ENCODE measurements at places on chromosomes 7 and 10.

- DNase-seq, result no peak
Observed at GRCh38 chr7:107712025-107712424, 31.9 kb upstream of the CBLL1 start.

DNA sequence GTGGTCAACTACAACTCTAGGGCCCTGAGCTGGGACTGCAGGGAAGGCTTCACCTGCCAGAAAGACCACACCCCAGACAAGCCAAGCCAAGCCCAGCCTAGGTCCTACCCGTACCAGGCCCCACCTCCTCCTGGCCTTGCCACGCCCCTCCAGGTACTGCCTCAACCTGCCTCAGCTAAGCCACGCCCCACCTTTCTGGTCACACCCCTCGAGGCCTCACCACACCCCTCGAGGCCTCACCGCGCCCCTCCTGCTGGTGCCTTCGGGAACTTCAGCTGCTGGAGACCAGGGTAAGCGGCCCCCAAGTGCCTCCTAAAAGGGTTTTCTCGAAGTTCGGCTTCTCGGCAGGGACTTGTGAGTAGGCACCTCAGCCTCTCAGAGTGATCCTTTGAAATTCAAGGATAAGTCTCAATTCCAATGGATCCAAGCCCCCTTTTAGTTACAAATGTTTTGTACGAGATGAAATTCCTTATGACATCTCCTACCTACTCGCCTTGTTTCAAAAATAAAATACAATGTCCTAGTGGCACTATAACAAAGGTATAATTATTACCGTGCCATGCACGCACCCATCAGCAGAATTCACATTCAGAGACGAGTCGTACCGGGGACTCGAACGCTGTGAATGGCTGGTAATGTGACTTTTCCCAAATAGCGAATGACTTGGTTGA lies 171.2 kb downstream of the ARHGAP21 start:
- no peak for DNase-seq

DNA sequence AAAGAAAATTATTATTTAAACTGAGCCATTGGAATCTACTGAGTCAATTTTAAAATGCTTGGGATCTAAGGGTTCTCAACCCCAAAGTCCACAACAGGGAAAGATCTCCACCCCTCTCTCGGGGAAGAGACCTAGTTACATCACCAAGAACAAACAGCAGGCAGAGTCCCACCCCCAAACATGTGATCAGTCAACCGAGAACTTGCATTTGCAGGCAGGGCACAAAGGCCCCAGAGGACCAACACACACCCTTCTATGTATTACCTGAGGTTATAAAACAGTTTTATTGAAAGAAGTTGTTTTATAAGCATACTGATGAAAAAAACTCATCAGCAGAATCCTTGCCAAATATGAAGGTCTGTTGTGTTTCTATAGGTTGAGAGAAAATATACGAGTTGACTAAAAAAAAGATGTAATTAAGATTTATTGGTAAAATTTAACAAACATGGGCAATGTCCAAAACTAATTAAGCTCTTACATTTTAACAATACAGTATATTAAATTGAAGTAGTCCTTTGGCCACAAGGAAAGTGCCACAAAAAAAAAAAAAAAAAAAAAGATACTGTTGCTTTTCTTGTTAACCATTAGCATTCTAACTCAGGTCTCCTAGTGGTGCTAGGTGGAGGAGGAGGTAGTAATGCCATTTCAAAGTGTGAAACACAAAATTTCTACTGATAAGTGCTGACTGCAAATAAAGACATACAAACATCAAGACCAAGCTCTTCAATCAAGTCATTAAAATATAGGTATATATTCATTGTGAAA lies 975 bp upstream of the USP54 start:
- DNase-seq, result no peak

DNA sequence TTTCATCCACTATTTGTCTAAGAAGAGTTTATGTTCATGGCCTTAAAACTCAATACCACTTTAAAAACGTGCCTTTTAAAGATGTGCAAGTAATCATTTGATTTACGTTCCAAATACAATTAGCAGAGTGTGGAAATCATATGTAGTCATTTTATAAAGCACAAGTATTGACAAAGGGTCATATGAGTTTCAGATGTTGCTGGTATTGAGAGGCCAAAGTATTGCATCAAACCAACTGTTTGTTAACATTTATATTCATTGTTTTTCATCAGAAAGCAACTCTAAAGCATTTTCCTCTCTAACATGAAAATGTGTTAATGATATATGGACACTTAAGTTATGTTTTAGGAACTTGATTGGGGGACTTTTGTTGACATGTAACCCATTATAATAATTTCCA lies 11.5 kb upstream of the TSGA13 start:
- no peak for DNase-seq

DNA sequence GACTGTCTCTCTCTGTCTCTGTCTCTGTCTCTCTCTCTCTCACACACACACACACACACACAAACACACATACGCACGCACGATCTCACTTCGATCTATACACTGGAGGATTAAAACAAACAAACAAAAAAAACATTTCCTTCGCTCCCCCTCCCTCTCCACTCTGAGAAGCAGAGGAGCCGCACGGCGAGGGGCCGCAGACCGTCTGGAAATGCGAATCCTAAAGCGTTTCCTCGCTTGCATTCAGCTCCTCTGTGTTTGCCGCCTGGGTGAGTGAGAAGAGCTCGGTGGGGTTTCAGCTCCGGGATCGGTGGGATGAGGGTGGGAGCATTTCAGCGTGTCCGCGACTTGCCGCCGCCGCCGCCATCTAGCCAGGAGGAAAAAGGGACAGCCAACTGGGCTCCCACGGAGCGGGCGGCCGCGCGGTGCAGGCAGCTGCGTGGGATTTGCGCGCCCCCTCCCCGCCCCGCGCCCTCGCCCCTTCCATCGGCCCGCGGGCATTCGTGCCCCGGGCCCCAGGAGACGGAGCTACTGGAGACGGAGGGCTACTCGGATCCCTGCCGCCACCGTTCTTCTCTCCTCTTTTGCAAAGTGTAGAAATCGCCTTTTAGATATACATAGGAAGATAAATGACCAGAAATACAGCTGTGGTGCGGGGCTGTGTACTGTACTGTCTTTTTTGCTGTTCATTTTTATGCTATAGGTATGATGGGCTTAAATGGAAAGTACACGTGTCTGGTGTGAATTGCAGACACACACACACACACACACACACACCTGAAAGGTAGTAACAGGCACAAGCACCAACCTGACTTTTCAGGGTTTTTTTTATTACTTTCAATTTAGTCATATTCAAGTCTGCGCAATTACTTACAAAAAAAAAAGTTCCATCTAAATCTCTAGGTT lies 581 bp downstream of the PTPRZ1 start:
- no peak for DNase-seq

GRCh38 chr10:25505466-25505865 lies 330.7 kb downstream of the GPR158 start:
- DNase-seq, result no peak

DNA sequence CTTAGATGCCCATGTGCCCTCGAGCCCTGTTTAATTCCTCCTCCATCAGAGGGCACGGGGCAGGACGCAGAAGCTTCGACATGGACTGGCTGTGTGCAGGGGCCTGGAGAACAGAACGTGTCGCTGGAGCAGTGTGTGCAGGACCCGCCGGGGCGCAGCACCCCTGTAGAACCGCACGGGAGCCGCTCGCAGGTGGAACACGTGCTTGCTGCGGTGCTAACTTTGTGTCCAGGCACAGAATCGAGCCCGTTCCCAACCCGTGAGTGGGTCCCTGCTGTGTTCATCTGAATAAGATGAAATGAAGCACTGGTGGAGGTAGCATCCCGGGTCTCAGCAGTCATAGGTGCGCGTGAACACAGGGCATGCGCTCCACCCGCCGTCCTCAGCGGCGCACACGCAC lies 116.9 kb downstream of the WDR37 start:
- DNase-seq, result no peak

DNA sequence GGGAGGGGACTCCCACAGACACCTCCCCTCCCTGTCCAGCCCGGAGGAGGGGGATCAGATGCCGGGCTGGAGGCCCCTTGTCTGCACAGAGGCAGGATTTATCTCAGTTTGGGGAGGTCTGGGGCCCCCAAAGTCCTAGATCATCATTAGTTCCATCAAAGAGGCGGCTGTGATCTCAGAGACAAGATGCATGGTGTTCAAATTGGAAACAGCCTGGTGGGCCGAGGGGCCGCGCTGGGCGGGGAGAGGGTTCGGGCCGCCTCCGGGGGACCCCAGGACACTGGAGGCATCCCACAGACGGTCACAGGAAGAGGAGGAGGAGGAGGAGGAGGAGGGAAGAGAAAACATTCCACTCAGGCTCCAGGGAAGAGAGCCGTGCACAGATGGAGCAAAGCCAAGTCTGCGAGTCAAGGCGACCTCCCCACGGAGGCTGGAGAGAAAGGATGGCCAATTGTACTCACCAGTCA lies 69.5 kb upstream of the CUX1 start:
- DNase-seq, result no peak

- no peak for DNase-seq
Observed at GRCh38 chr7:108660465-108660864, 90.8 kb downstream of the DNAJB9 start.

DNA sequence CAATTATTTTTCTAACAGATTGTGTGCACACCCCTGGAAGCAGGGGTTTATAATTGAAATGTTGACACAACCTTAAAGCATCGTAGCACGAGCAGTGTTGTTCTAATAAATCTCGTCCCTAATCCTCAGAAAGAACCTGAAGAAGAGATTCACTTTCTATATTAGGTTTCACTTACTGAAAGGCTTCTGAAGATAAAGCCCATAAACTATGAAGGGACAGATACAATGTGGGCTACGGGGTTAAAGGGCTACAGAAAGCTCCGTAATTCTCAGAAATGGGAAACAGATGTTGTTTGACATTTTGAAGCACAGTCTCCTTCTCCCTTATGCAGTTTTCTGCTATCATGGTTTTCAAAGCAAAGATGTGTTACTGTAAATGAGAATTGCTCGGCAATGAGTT lies 479.6 kb downstream of the GATA3 start:
- DNase-seq, result no peak

- no peak for DNase-seq
Observed at GRCh38 chr7:154960063-154960790, 42.7 kb downstream of the PAXIP1 start.

DNA sequence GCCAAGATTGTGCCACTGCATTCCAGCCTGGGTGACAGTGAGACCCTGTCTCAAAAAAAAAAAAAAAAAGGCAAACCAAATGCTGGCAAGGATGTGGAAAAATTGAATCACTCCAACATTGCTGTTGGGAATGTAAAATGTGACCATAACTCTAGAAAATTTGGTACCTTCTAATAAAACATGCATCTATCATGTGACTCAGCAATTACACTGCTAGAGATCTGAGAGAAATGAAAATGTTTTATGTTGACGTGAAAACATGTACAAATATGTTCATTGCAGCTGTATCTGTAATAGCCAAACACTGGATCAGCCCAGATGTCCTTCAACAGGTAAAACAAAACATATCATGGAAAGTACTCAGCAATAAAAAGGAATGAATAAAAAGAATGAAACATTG lies 30.8 kb upstream of the SAR1A start:
- no peak for DNase-seq

- no peak for DNase-seq
Observed at GRCh38 chr7:46713868-46714596, 793.0 kb upstream of the IGFBP3 start.

- DNase-seq, result no peak
Observed at GRCh38 chr7:36978461-36978860, 254.2 kb upstream of the AOAH start.

- no peak for DNase-seq
Observed at GRCh38 chr7:142760071-142760642, 10.6 kb upstream of the PRSS2 start.

GRCh38 chr7:131109011-131109758 lies 218.5 kb upstream of the MKLN1 start:
- DNase-seq, result no peak

GRCh38 chr7:22876986-22877729 lies 54.5 kb upstream of the TOMM7 start:
- no peak for DNase-seq

DNA sequence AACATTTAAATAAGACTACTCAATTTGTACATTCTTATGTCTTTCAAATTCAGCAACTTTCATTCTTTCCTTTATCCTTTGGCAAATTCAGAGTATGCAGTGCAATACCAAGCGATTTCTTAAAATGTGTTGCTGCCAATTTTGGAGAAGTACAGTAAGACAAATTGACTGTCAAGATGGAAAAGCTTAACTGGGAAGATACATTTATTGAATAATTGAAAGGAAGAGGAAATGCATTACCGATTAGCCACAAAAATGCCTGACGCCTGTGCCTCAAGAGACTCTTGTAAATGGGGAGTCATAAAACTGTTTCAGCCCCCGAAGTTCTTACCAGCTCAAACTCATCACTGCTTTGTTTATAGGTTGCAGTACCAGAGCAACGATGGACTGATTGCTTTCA lies 373.3 kb upstream of the GALNT17 start:
- no peak for DNase-seq

DNA sequence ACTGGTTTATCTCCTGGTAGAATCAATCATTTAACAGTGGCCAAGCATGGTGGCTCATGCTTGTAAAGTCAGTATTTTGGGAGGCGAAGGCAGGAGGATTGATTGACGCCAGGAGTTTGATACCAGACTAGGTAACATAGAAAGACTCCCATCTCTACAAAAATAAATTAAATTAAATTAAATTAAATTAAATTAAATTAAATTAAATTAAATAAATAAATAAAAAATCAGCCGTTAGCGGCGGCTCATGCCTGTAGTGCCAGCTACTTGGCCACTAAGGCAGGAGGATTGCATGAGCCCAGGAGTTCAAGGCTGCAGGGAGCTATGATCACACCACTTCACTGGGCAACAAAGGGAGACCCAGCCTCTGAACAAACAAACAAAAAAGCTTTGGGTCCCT lies 342.3 kb downstream of the LRRTM3 start:
- no peak for DNase-seq

DNA sequence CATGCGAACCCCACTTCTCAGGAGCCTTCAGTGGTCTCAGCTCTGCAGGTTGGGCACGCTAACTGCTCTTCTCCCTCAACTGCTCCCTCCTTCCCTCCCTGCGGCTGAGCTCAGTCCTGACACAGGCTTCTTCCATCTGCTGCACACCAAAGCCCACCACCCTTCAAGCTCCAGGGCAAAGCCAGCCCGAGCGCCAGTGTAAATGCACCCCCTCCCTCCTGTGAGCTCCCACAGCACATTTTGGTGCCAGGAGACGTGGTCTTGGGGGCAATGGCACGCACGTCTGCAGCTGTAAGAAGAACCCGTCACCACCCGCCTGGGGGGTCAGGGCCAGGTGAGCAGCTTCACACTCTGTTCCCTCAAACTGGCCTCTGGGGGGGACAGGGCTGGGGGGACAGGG lies 15.9 kb downstream of the VIPR2 start:
- no peak for DNase-seq

GRCh38 chr10:17216217-17216900 lies 11.7 kb upstream of the VIM start:
- no peak for DNase-seq

DNA sequence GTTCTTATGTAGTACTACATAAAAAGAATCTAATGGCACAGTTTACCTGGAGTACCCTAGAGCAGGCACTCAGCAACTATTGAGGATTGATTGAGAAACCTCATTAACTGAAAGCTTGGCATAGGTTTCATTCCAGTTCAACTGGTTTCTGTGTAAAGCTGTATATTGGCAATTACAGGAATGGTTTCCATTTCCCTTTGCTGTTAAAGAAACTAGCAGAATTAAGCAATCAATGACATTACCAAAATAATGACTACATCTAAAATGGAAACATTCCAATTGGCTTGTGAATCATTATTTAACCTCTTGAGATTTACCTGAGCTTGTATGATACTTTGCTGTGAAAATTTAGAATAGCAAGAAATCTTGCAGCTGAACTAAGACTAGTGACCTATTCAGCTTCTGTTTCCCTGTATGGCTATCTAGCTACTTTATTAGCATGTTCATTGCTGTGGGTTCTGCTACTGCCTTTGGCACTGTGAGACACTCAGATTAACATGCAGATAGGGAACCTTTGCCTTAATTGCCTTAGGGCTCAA lies 33.5 kb upstream of the CADPS2 start:
- DNase-seq, result no peak
